ENCODE measurements at places on chromosomes 3 and 15. TPM values are rescaled to one million over a fixed set of nuclear protein-coding genes. Genes with fewer than 3 reads are reported as not detected.
A peak's percentile ranks its signal among the peaks of the same experiment; 100 is the strongest.

REC114 gene
- total RNA-seq = not detected

DNA sequence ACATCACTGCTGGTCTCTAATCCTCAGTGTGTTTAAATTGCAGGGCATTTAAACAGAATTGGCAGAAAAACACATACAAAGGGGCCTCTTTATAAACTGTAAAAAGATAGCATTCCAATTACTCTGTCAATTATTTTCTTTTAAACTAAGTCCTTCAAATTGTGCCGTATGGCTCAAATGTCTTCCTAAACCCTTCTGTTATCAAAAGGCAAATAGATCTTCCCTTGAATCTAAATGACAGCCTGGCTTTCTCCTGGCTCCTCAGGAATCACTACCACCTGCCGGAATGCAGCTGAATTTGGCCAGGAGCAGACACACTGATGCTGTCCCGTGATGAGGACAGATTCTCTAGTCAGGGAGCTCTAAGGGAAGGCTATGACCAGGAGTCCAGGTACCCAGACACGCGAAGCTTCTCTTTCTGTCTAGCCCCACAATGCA lies 85.6 kb downstream of the IGF2BP2 start:
- H3K4me1 ChIP-seq = peaks cover 42% of the 10 kb centered on the region
- peak overlapping the region; percentile 41 for H3K27ac ChIP-seq
- no peaks in the 10 kb centered on the region for H3K36me3 ChIP-seq
- no peak overlapping the region for H3K4me3 ChIP-seq

GRCh38 chr15:99930696-99931095 lies 197.5 kb upstream of the LYSMD4 start:
- no peak overlapping the region for H3K27ac ChIP-seq
- H3K27me3 ChIP-seq = peaks cover 6% of the 10 kb centered on the region
- H3K4me3 ChIP-seq = no peak overlapping the region
- no peak for DNase-seq
- peaks cover 4% of the 10 kb centered on the region for H3K4me1 ChIP-seq
- no peaks in the 10 kb centered on the region for H3K36me3 ChIP-seq

DNA sequence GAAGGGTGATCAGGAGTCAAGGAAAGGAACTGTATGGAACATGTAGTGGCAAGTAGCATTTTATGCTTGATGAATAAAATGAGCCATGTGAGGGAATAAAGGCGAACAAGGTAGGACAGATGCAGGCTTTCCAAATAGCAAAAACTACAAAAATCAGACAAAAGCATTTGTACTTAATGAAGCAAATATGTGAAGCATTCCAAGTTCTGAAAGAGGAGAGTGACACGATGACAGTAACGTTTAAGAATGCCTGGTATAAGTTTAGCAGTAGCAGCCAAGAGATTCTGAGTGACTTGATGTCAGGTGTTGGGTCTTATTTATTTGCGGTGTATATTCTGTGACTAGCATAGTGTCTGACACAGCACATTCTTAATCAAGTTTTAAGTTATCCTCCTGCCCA lies 408.2 kb upstream of the RASGRP1 start:
- no peak overlapping the region for H3K4me3 ChIP-seq
- no peak overlapping the region for H3K27ac ChIP-seq
- H3K36me3 ChIP-seq = peaks cover 2% of the 10 kb centered on the region
- no peaks in the 10 kb centered on the region for H3K27me3 ChIP-seq
- DNase-seq = no peak

DNA sequence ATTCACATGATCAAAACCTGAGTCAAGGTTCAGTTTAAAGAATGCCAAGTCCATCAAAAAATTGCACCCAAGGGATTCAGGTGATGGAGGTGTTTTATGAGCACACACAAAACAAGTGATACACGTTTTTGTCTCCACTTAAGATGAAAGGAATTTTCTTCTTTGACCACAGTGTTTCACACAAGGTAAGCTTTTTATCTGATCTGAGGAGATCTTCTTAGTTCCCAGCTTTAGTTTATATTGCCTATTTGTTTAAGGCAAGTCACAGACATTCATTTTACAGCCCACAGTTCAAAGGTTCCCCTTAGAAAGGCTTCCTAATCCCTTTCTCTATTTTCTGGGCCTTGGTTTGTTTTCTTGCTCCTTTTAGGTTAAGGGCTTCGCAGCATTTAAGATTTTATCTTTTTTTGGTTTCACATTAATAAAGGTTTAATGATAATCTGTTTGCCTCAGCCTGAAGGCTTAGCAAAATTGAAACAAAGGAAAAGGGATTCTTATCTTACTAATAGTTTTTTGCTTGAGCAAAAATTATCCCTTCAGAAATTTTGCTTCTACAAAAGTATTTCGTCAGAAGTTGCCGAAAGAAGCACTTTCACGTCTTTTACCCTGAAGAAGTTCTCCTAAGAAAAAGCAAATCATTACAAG lies 420.5 kb upstream of the NAALADL2 start:
- peaks cover 27% of the 10 kb centered on the region for H3K4me1 ChIP-seq
- H3K36me3 ChIP-seq = no peaks in the 10 kb centered on the region
- H3K27me3 ChIP-seq = peaks cover 4% of the 10 kb centered on the region
- no peak overlapping the region for H3K4me3 ChIP-seq

- peaks cover 2% of the 10 kb centered on the region for H3K4me1 ChIP-seq
- H3K27ac ChIP-seq = no peak overlapping the region
- H3K27me3 ChIP-seq = peaks cover 2% of the 10 kb centered on the region
- no peaks in the 10 kb centered on the region for H3K36me3 ChIP-seq
Measured at GRCh38 chr15:32903591-32904290, 185.9 kb downstream of the GREM1 start.

DNA sequence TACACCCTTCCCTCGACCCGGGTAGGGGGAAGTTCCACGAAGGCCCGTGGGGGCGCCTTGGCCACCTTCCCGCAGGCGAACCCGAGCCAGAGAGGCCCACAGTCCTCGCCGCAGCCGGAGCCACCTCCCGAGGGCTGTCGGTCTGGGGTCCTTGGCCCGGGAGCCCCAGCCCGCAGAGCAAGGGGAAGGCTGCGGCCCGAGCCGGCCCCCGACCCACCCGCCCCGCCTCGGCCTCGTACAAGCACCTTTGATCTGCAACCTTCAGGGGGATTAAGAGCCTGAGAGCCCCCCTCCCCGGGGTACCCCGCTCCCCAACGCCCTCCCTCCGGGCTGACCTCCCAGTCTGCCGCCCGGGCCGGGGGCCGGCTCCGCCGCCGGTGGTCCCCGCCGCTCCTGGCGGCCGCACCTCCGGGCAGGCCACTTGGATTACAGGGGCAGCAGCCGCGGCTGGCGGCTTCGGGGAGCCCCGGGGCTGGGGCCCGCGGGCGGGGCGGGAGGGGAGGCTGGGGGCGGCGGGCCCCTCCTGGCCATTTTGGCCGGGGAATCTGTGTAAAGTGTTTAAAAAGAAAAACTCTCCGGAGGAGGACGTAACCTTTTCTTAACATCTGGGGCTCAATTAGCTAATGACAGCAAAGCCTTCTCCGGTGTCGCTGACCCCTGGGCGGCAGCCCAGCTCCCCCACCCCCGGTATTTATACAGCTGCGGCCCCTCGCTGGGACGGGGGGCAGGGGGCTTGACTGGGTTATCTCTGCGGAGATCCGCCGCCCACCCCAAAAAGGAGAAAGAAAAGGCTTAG lies 40.2 kb downstream of the EPHB3 start:
- no peak for DNase-seq
- no peaks in the 10 kb centered on the region for H3K27me3 ChIP-seq
- H3K4me3 ChIP-seq = peak overlapping the region; percentile 65
- peak overlapping the region; percentile 86 for H3K27ac ChIP-seq
- H3K36me3 ChIP-seq = no peaks in the 10 kb centered on the region
- H3K4me1 ChIP-seq = peaks cover 64% of the 10 kb centered on the region

- no peaks in the 10 kb centered on the region for H3K36me3 ChIP-seq
- H3K4me1 ChIP-seq = no peaks in the 10 kb centered on the region
- H3K4me3 ChIP-seq = no peak overlapping the region
- H3K27ac ChIP-seq = no peak overlapping the region
- H3K27me3 ChIP-seq = no peaks in the 10 kb centered on the region
Measured at GRCh38 chr15:78195735-78196201, 38.6 kb downstream of the ACSBG1 start.

SLC9C1 gene
- 0.69 TPM for total RNA-seq

A4GNT gene
- total RNA-seq = not detected

- peaks cover 1% of the 10 kb centered on the region for H3K36me3 ChIP-seq
- peaks cover 61% of the 10 kb centered on the region for H3K4me1 ChIP-seq
- no peak overlapping the region for H3K4me3 ChIP-seq
- H3K27me3 ChIP-seq = no peaks in the 10 kb centered on the region
- peak overlapping the region; percentile 85 for H3K27ac ChIP-seq
- no peak for DNase-seq
Measured at GRCh38 chr3:29686889-29687592, 406.2 kb downstream of the RBMS3 start.

DNA sequence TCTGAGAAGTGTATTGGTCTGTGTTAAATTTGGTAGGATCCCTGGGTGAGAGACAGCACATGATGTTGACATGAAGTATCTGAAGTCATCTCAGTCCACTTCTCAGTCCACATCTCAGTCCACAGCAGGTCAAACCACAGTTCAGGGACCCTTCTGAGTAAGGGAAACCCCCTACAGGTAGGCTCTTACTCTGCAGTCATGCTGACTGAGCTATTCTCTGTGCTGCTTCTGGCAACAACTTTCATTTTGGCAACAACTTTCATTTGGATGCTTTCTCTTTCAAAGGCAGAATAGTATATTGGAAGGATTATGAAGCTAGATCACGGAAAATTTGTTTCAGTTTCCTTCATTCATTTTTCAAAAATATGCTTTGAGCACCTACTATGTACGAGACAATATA lies 178.2 kb upstream of the GOLIM4 start:
- H3K27ac ChIP-seq = no peak overlapping the region
- no peaks in the 10 kb centered on the region for H3K4me1 ChIP-seq
- no peaks in the 10 kb centered on the region for H3K27me3 ChIP-seq

PLCH1 gene
- total RNA-seq = 1.3 TPM

GRCh38 chr3:65902304-65902793 lies 136.4 kb downstream of the MAGI1 start:
- H3K27ac ChIP-seq = peak overlapping the region; percentile 96
- H3K4me1 ChIP-seq = peaks cover 42% of the 10 kb centered on the region
- H3K27me3 ChIP-seq = no peaks in the 10 kb centered on the region
- H3K4me3 ChIP-seq = peak overlapping the region; percentile 64
- H3K36me3 ChIP-seq = no peaks in the 10 kb centered on the region

GRCh38 chr3:22565393-22565792 lies 637.7 kb upstream of the UBE2E2 start:
- no peak for DNase-seq
- H3K36me3 ChIP-seq = no peaks in the 10 kb centered on the region
- peaks cover 2% of the 10 kb centered on the region for H3K27me3 ChIP-seq
- no peak overlapping the region for H3K27ac ChIP-seq
- no peak overlapping the region for H3K4me3 ChIP-seq

WNT5A gene
- total RNA-seq = 59.0 TPM

DNA sequence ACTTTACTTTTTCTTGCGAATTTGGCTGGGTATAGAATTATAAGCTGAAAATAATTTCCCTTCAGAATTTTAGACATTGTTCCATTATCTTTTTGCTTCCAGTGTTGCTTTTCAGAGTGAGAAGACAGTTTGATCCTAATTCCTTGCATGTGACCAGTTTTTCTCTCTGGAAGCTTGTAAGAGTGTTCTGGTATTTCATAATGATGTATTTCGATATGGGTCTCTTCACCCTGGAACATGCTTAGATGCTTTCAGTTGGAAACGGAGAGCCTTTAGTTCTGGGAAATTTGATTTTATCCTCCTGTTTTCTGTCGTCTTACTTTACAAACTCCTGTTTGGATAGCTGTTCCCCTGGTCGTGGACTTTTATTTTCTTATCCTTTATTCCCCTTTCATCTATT lies 13.9 kb downstream of the ALPK3 start:
- no peak for DNase-seq
- peaks cover 30% of the 10 kb centered on the region for H3K4me1 ChIP-seq
- no peak overlapping the region for H3K4me3 ChIP-seq
- peaks cover 11% of the 10 kb centered on the region for H3K36me3 ChIP-seq
- peak overlapping the region; percentile 61 for H3K27ac ChIP-seq

XCR1 gene
- not detected for total RNA-seq

DNA sequence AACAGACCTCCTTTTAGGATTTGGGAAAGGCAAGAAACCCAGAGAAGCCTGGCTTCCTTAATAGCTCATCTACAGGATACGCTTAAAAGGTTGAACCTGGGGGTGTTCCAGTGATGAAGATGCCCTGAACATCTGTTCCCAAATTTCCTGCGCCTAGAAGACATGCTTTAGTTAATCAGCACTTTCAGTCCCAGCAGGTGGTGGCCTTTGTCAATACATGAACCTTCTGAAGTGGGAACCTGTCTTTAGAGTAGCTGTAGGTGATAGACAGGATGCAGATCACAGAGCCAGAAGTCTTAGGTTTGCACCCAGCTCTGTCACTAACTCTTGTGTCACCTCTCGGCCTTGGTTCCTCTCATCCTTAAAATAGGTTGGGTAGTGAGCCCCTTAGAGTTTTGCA lies 149.7 kb upstream of the SYNPR start:
- H3K4me3 ChIP-seq = no peak overlapping the region
- H3K36me3 ChIP-seq = no peaks in the 10 kb centered on the region
- no peak overlapping the region for H3K27ac ChIP-seq
- no peak for DNase-seq
- peaks cover 25% of the 10 kb centered on the region for H3K4me1 ChIP-seq

COL6A6 gene
- 13.3 TPM for total RNA-seq

GRCh38 chr3:104108522-104108921 lies 1258.2 kb upstream of the ALCAM start:
- DNase-seq = no peak
- no peak overlapping the region for H3K27ac ChIP-seq
- no peak overlapping the region for H3K4me3 ChIP-seq
- no peaks in the 10 kb centered on the region for H3K36me3 ChIP-seq
- H3K27me3 ChIP-seq = no peaks in the 10 kb centered on the region
- H3K4me1 ChIP-seq = no peaks in the 10 kb centered on the region

B3GNT5 gene
- 29.1 TPM for total RNA-seq

DNA sequence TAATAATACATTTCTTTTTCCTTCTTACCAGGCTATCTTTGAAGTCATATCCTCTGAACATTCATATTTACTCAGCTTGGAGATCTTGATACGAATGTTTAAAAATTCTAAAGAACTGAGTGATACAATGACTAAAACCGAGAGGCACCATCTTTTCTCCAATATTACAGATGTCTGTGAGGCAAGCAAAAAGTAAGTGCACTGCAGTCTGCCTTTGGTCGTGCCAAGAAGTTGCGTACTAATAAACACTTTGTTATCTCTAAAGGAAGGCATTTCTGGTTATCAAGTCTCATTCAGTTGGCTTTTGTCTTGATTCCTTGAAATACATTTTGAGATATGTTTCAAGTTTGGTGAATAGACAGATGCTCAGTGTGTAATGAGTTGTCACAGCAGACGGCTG lies 31.6 kb downstream of the ARHGEF26 start:
- peaks cover 11% of the 10 kb centered on the region for H3K4me1 ChIP-seq
- H3K27me3 ChIP-seq = no peaks in the 10 kb centered on the region
- H3K36me3 ChIP-seq = no peaks in the 10 kb centered on the region
- no peak for DNase-seq
- H3K27ac ChIP-seq = no peak overlapping the region
- H3K4me3 ChIP-seq = no peak overlapping the region

- H3K27me3 ChIP-seq = no peaks in the 10 kb centered on the region
- no peak overlapping the region for H3K4me3 ChIP-seq
- no peak for DNase-seq
- no peak overlapping the region for H3K27ac ChIP-seq
- H3K4me1 ChIP-seq = no peaks in the 10 kb centered on the region
Measured at GRCh38 chr3:147244397-147244796, 161.9 kb downstream of the ZIC4 start.

GRCh38 chr3:187639927-187640568 lies 30.1 kb downstream of the SST start:
- no peak overlapping the region for H3K4me3 ChIP-seq
- H3K27ac ChIP-seq = no peak overlapping the region
- DNase-seq = no peak
- peaks cover 8% of the 10 kb centered on the region for H3K27me3 ChIP-seq
- H3K4me1 ChIP-seq = peaks cover 5% of the 10 kb centered on the region
